C1 segment of cervical spinal cord (tissue), 14 donors: ENCODE measurements at places on chromosomes 7 and 10.

DNA sequence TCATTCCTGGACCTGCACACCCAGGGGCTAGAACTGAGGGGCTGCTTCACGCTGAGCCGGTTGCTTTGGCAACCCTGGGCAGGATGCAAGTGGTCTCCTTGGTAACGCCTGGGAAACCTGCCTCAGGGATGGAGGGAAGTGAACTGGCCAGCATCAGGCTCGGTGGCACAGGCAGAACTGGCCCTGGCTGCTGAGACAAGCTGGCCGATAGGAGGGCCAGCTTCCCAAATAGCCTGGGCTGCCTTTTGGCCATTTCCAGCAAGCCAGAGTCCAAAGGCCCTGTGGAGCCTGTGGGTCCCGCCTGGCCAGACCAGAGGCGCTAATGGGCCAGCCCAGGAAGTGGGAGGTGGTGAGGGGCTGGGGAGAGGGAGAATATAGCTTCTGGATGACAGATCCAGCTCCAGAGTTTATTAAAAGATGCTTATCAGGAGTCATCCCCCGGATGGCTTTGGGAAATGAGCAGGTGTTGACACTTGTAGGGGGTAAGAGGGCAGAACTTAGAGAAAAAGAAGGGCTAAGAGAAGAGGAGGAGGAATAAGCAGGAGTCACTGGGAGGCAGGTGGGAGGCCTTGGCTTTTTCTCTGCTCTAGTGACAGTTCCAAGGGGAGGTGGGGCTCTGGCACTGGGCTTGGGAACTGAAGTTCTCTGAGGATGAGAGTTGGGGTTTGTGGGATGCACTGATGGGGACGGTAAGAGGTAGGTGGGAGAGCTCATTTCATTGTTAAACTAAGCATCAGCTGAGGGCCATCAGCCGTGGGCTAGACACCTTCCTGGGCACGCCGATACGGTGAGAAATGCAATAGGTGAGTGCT is 9.6 kb downstream of the NEURL1 start:
- DNase-seq, result no peak

DNA sequence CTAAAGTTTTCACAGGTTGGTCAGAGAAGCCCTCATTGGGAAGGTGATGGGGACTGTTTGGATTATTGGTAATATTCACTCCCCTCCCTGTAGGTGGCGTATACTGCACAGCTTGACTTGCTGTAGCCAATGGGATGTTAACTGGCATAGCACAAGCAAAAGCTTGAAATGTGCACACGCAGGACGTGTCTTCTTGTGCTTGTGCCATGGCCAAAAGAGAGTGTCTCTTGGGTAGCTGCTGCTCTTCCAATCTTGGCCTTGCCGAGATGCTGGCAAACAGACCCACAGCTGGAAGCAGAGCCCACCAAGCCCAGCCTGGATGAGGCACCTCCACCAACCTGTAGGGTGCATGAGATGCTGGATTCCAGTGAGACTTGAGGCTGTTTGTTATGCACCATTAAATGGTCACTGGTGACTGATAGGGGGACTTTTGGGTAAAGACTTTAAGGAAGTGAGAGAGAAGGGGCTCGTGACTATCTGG is 266.0 kb downstream of the GRID1 start:
- DNase-seq, result no peak

DNA sequence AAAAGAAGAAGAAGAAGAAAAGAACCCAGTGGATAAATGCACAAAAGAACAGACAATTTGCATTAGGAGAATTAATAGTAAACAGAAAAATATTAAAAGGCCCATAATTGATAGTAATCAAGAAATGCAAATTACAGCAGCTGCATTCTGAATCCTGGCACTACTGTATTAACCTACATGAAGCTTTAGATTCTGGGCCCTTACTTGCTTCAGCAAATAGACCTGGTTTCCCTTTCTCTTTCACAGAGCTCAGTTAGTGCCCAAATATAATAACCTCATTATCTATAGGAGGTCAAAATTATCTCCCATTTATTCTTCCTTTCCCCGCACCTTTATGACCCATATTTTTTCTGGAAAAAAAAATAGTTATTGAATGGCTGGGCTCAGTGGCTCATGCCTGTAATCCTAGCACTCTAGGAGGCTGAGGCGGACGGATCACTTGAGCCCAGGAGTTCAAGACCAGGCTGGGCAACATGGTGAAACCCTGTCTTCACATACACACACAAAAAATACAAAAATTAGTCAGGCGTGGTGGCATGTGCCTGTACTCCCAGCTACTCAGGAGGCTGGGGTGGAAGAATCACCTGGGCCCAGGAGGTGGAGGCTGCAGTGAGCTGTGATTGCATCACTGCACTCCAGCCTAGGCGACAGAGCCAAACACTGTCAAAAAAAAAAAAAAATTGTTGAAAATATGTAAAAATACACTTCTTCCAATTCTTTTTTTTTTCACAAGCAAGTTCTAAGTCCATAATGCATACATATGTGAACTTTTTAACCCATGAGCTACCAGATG is 36.0 kb upstream of the PIK3AP1 start:
- no peak for DNase-seq

DNA sequence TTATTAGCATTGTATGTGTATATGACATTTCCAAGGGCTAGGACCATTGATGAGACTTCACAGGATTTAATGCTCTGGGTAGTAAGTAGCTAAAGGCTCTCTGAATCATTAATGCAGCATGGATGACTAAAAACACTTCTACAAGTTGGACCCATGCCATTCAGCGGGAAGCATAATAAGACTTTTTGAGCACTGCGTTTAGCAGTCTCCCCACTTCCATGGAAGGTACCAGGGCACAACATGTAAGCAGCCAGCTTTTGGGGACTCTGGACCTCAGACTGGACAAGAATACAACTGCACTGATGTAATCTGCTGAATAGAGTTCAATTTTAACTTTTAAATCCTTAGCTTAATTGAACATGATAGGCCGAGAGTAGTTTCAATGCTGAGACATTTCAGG is 191.7 kb upstream of the IMMP2L start:
- DNase-seq, result no peak

DNA sequence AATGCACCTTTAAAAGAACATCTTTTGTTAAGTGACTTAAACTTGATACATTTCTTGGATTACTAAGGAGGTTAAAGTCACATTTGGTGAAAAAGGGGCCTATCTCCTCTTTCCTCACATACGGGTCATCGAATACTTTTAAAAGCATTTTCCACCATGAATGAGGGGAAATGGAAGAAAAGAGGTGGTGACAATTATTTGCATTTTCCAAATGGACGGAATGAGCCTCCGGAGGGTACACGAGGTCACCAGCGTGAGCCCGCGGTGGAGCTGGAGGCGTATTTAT is 1.0 kb upstream of the BMPR1A start:
- DNase-seq, result no peak

DNA sequence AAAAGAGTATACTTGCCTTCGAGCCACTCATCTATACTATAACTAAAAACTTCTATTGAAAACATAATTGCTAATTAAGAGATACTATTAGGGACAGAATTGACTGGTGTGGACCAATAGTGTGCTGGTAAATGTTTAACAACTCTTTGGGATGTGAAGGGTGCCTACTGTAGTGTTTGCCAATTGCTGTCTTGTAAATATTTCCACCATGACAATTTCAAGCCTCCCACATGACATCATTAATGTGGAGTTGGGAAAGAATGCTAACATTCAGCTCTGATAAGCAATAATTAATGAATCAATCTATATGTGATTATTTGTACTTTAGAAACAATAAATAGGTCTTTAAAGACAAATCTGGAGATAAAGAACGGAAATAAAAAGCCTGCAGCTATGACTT is 136.8 kb downstream of the DGKB start:
- no peak for DNase-seq

- no peak for DNase-seq
Observed at GRCh38 chr10:92697663-92698511, 8.1 kb downstream of the HHEX start.

DNA sequence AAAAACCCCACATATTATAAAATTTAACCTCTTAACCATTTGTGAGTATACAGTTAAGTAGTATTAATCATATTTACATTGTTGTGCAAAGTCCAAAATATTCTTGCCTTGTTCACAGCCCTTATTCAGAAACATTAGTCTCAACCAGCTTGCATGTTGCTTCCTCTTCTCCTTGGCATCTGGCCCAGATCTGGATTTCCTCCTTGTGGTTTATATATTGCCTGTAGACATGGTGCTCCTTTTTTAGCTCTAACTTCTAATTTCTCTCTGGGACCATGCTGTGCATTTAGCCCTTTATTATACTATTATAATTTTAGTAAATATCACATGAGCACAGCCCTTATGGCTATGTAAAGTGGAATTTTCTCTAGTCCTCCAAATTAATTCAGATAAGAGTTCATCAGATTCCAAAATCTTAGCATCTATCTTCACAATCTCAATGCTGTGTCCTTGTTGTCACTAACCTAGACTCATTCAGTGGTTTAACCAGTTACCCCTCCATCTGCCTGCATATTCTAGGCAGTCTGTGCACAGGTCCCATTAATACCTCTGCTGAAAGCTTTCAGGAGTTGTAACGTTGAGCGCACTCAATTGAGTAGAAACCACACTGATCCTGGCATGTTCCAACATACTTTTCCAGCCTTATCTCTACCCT is 7.9 kb downstream of the CPED1 start:
- peak; percentile 22 for DNase-seq

GRCh38 chr10:23258516-23258915 is 66.4 kb downstream of the PTF1A start:
- DNase-seq, result no peak

- DNase-seq, result peak; percentile 63
Observed at GRCh38 chr10:96043893-96044715, 721 bp downstream of the CCNJ start.

GRCh38 chr7:155466814-155467733 is 9.1 kb downstream of the EN2 start:
- DNase-seq, result no peak

DNA sequence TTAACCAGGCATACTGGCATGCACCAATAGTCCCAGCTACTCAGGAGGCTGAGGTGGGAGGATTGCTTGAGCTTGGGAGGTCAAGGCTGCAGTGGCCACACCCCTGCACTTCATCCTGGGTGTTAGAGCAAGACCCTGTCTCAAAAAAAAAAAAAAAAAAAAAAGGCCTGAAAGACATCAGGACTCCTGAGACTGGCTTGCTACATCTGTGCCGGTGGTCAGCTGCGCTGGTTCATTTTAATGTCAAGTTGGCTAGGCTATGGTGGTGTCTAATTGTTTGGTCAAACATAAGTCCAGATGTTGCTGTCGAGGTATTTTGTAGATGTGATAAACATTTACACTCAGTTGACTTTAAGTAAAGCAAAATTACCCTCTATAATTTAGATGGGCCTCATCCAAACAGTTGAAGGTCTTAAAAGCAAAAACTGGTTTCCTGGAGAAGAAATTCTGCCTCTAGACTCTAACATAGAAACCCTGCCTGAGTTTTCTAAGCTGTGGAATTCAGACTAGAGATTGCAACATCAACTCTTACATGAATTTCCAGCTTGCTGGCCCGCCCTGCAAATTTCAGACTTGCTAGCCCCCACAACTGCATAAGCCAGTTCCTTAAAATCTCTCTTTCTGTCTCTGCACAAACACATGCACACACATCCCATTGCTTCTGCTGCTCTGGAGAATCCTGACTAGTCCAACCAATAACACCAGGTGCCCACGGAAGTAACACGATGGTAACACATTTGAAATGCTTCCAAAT is 18.2 kb downstream of the MYOF start:
- no peak for DNase-seq

- no peak for DNase-seq
Observed at GRCh38 chr7:155469311-155470185, 11.6 kb downstream of the EN2 start.

DNA sequence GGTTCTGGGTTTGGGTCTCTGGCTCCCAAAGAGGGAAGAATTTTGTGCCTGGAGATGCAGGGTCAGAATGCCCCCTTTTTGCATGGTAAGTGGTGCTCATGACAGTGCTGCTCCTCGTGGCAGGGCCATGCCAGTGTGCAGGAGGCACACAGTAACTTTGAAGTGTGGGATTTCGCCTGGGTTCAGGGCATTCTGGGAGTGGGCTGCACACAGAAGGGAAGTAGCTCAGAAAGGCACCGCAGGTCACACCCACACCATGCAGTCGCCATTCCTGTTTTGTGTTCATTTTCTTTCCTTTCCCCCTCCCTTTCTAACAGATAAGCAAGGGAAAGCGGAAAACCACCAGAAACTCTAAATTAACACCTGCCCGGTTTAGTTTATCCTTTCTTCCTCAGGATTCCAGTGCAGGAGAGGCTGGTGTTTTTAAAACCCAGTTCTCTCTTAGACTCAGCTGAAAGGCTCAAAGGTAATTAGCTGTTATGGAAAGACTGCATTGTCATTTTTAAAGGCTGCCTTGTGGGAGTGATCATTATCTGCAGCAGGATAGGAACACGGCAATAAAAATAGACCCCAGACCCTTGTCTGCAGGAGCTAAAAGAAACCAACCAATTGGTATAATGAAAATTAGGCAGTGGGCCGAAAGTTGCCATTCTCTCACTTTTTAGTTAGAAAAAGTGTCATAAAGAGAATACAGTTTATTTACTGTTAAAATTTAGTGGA is 50.2 kb downstream of the EEPD1 start:
- no peak for DNase-seq

DNA sequence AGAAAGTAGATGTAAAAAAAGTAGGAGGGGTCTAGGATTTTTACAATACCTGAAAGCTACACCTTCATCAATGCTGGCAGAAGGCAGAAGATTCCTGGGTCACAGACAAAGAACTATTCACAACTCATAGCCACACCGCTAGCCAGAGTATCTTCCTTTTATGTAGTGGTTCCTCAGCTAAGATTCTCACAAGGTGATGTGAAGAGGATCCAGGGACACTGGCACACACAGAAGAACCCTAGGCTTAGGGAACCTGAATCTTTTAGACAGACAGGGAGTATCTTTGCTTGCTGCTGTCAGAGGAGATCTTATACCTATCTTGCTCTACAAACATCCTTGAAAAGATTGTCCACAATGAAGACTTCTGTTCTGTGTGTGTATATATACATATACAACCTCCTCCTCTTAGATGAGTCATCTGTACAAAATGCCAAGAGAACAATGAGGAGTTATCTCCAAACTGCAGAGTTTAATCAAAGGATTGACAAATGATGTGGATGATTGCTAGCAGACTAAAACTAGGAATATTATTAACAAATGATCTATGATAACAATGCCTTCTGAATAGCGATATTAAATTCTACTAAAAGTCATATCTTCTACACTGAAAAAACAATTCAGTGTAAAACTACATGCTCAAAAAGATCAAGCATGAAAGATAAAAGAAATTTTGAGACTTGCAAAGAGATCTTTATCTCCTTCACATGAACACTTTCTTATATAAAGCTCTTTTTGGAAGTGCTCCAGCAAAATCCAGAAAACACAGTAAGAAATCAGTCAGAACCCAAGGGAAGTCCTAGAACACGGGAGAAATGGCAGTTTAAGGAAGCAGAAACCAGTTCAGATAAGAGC is 409.3 kb downstream of the PARD3 start:
- DNase-seq, result no peak

DNA sequence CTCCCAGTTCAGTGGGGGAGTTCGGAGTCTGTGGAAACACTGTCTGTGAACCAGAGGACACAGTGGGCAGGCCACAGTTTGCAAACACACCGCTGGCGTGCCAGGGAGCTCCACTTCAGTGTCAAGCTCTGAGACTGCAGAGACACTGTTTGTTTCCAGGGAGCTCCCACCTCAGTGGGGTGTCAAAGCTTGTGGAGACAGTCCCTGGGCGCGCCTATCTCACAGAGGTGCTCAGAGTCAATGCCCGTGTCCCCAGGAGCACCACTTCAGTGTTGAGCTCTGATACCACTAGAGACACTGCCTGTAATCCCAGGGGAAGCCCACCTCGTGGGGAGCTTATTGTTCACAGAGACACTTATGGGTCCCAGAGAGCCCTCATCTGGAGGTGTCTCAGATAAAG is 4.3 kb downstream of the MYO1G start:
- no peak for DNase-seq
